ENCODE measurements at places on chromosomes 4 and X. TPM values are rescaled to one million over a fixed set of nuclear protein-coding genes. Genes with fewer than 3 reads are reported as not detected.

The RAB41 gene
- total RNA-seq = not detected

The MAGEA10 gene
- not detected for total RNA-seq

The EDA2R gene
- total RNA-seq = 3.8 TPM

The PTTG2 gene
- total RNA-seq = not detected

The F9 gene
- not detected for total RNA-seq

The CENPVL2 gene
- not detected for total RNA-seq
